Stimulated activated CD4-positive, alpha-beta T cell treated with anti-CD3 and anti-CD28 coated beads, Interleukin-4, amount 100 ng/mL, for 4 hours (primary cell): ENCODE measurements at places on chromosomes 1 and 21.

GRCh38 chr1:116325104-116325503, 47.9 kb upstream of the ATP1A1 start:
- no peak for DNase-seq

- DNase-seq: no peak
Observed at GRCh38 chr1:6330410-6330911, 63.1 kb downstream of the ACOT7 start.

GRCh38 chr1:22131062-22131461, 11.8 kb downstream of the WNT4 start:
- DNase-seq: no peak

DNA sequence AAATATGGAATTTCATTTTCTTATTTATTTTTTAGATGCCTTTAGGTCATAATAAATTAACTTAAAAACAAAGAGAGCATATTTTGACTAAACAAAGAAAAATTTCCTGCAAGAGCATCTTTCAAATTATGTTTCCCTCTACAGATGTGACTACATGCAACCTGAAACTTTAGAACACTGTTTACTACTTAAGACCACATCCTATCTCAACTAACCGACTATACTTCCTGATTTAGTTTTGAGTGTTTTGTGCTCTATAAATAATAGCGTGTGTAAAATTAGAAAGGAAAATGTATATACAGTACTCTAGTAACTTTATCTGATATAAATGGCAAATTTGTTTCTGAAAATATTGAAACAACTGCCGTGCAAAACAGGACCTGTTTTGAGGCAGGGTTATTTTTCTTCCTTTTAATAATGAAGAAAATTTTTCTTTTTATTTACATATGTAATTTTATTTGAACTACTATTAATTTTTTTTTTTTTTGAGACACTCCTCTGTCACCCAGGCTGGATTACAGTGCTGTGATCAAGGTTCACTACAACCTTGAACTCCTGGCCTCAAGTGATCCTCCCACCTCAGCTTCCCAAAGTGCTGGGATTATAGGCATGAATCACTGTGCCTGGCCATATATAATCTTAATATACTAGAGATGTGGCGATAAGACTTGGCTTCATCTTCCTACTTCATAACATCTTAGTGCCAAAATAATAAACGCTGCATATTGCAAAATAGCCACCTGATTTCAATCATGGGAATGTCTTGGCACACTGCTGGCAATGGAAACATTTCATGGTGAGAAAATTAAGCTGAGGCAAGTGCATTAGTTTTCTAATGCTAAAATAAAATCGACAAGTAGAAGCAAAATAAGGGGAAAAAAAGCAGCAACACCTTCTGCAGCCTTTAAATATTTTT, 12.3 kb downstream of the ZRANB2 start:
- DNase-seq: no peak

- DNase-seq: no peak
Observed at GRCh38 chr1:72253132-72253531, 29.2 kb downstream of the NEGR1 start.

DNA sequence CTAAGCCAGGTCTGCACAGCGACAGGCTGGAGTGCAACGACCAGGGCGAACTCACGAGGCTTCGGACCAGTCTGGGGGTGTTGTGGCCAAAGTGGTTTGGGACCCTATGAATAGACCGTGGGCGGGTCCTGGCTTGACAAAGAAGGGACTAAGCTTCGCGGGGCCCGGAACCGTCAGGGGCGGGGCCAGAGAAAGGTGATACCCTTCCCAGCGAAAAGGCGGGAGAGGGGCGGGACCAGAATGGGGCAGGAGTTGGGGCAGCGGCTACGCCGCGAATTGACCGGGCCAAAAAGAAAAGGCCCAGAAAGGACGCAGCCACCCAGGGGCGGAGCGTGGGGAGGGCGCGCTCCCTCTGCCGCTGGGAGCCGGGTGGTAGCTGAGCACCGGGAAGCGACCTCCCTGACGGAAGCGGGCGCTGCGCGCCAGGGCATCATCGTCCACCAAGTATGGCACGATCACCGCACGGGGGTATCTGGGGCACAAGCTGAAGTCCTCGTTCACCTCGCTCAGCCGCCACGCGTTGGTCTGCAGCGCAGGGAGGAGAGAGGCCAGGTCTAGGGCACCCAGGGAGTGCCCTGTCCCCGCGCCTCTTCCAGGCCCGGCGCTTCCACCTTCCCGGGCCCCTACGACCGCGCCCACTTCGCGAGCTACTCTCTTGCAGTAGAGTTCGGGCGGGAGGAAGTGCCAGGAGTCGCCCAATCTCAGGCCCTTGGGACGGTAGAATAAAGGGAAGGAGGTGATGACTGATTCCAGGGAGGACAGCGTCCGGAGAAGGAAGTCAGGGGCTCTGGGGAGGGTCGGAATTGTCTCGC, 6.7 kb upstream of the FAM167B start:
- peak; percentile 45 for DNase-seq

DNA sequence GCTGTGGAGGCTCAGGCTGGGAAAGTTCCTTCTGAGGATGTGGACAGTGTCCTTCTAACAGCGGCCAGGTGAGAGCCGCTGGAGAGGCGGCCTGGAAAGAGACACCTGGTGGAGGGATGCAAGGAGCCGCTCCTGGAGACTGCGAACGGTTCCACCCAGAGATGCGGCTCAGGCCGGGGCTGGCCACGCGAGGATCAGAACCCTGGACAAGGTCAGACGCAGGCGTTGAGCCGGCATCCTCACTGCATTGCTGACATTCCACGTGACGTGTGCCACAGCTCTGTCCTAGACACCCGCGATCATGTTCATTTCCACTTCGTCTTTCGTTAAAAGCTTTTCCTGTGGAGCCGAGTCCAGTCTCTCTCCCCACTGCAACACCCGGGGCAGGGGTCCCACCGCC, 28.8 kb downstream of the CFAP74 start:
- no peak for DNase-seq

GRCh38 chr1:209567698-209568175, 15.8 kb upstream of the CAMK1G start:
- no peak for DNase-seq

DNA sequence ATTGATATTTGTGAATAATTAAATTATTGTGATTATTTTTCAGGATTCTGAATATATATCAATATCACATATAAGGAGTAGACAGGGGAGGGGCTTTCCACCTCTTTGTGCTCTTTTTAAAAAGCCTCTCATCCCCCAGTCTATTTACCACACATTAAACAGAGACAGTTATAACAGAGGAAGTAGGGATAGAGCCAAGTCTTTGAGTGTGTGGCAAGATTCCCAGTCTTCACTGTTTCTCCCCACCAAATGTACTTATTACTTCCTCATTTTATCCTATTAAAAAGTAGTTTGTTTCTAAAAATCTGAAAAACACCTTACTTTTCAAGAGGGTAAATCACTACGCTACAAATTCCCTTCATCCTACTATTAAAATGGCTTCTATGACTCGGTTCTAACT, 46.7 kb downstream of the EPS15 start:
- DNase-seq: no peak

- no peak for DNase-seq
Observed at GRCh38 chr1:29924017-29924431, 687.7 kb downstream of the PTPRU start.

DNA sequence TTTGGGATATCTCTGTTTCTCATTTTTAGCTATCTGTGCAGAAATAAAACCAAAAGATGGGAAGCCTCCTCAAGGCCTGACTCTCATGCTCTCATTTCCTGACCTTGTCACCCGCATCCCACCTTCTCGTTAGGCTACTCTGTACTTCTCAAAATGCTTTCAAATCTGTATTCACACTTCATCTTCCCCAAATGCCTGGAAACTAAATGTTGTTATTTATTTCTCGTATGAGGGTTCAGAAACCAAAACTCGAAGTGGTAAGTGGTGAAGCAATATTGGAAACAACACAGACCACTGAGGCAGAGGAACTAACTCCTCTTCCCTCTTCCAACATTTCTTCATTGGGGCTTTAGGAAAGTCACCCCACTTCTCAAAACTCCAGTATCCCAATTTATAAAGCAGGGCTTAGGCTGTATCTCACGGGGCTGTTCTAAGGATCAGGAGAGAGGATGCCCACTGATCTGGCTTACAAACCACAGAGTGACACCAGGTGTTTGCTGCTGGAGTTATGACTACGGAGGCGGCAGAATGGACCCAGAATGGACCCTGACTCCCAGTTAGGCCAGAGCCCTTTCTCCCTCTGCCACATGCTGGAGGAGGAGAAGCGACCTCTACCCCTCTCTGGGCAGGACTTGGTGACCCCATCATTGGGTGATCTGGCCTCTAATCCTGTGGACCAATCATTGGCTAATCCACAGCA, 3.5 kb downstream of the SLAMF7 start:
- no peak for DNase-seq

DNA sequence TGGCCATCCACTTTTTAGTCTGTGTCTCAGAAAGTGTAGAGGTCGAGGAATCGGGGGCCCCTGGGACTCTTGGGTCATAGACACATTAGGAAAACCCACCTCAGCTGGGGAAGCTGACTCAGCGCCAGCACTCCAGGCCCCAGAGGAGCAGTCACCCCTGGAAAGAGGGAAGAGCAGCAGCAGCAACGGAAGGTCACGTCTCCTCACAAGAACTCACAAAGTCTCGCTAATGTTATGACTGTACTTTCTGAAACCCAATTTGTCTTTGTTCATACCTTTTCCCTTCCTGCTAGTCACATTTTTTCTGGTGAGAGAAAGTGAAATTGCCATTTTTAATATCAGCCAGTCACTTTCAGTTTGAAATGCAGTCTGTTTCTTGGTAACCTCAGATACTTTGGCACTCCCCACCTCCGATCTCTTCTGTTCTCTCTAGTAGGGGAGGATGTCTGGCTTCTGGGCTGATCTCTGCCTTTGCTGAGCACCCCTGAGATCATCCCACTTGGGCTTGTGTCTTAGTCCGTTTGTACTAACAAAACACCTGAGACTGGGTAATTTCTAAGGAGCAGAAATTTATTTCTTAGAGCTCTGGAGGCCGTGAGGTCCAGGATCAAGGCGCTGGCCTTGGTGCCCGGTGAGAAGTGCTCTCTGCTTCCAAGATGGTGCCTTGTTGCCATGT, 6.0 kb upstream of the NLRP3 start:
- peak; percentile 42 for DNase-seq

GRCh38 chr1:9719978-9720722, 68.6 kb downstream of the PIK3CD start:
- DNase-seq: no peak

- DNase-seq: no peak
Observed at GRCh38 chr21:31445137-31445536, 101.1 kb upstream of the TIAM1 start.
